ENCODE measurements at places on chromosomes 5 and 9.
A peak's percentile ranks its signal among the peaks of the same experiment; 100 is the strongest.

DNA sequence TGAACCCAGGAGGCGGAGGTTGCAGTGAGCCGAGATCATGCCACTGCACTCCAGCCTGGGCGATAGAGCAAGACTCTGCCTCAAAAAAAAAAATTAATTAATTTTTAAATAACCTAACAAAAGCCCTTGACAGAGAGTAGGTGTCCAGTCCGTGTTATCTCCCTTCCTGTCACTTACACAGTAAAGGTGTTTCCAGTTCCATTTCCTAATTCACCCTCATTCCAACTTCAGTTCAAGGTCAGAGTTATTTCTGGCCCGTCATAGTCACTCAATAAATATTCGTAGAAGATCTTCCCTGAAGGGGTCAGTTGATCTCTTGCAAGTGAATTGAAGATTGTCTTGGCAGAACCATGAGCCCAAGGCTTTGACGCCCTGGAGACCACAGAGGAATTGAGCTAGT is 16.4 kb upstream of the ERGIC1 start:
- DNase-seq: no peak

- peak; percentile 16 for DNase-seq
Measured at GRCh38 chr5:148297731-148298130, 14.5 kb upstream of the SPINK7 start.

- no peak for DNase-seq
Measured at GRCh38 chr5:137792303-137792702, 38.1 kb upstream of the HNRNPA0 start.

DNA sequence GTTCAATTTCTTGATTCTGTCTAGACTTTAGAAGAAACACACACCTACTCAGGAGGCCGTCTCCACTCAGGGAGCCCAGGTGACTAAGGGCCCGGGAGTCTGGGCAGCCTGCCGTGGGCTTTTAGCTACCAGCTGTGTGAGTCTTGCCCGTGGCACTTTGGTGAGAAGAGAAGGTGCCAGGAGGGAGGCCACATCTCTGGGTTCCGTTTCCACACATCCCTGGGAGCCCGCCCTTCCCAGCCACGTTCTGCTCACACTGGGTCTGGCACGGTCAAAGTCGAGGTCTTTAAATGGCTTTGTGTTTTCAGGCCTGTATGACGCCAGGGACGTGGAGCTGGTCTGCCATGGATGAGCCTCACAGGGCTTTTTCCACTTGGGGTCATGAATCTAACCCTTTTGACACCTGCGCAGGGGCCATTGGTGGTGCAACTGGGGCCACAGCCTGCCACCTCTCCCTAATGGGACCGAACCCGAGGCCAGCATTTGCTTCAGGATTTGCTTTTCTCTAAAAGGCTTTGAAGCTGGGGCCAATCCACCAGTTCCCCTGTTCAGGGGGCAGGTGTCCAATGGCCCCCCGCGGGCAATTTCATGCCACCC is 17.2 kb upstream of the FCN2 start:
- no peak for DNase-seq

GRCh38 chr9:114652776-114653555 is 4.6 kb downstream of the TEX53 start:
- DNase-seq: peak; percentile 23

- no peak for DNase-seq
Measured at GRCh38 chr9:10250219-10250618, 362.6 kb downstream of the PTPRD start.

- no peak for DNase-seq
Measured at GRCh38 chr9:135103931-135104639, 16.6 kb downstream of the OLFM1 start.

GRCh38 chr5:88401686-88402085 is 133.0 kb upstream of the TMEM161B start:
- DNase-seq: no peak

DNA sequence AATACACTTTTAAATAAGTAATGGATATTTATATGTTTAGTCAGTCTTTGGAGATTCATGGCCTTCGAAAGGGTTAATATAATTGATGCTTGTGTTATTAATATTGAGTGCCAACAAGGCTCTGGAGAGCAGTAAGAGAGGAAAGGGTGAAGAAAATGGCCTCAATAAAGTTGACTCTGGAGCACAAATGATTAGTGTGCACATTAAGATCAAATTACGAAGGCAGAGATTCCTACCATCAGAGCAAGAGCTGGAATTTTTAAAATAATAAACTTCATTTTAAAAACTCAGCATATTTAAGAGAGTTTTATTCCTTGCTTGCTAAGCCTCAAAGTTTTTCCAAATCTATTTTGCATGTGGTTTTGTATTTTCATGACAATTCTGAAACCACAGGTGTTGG is 14.8 kb downstream of the SLC44A1 start:
- no peak for DNase-seq

DNA sequence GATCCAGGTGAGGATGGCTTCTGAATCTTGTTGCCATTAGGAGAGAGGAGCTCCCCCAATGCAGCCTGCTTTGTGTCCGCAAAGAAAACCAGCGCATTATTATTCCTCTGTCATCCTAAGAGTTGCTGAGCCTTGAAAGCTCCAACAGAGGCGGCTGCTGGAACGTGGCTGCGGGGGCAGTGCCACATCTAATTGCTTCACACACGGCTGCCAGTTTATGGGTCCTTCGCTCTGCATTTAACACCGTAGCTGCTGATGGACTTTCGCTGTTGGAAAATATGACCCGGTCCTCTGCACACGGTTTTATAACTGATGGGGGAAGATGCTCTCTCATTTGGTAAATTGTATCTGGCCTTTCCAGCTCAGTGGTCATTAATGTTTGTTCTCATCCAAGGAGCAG is 38.0 kb downstream of the ZNF622 start:
- no peak for DNase-seq

GRCh38 chr9:257957-258356 is 43.3 kb downstream of the DOCK8 start:
- DNase-seq: no peak

DNA sequence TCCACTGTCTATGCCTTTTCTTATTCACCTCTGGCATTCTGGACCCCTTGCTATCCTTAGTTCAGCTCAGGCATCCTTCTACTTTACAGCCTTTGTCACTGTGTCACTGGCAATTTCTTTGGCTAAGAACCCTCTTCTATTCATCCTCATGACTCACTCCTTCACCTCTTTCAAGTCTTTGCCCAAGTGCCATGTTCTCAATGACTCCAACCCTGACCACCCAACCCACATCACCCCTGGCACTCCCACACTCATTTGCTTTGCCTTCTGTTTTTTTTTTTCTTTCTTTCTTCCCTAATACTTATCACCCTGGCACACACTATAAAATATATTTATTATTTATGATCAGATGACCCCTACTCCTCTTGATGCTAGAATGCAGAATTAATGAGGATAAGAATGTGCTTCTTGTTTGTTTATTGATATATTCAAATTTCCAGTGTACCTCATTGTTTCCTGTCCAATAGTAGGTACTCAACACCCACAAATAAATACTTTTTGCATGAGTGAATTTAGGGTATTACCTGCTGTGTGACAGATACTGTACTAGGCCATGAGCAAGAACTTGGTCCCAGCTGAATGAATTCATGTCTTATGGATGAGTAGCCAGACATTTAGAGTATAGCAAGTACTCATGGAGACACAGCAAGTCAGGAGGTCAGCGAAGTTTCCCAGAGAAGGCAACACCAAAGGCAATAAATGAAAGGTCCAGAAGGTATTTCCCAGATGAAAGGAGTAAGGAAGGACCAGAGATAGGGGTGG is 236.1 kb downstream of the PAPPA start:
- DNase-seq: peak; percentile 10

GRCh38 chr5:136424835-136425584 is 59.7 kb upstream of the TRPC7 start:
- peak; percentile 31 for DNase-seq

- peak; percentile 61 for DNase-seq
Measured at GRCh38 chr9:105444130-105444529, 3.7 kb upstream of the FSD1L start.

GRCh38 chr9:37936965-37937364 is 33.0 kb upstream of the SLC25A51 start:
- peak; percentile 56 for DNase-seq

GRCh38 chr5:96048763-96049162 is 87.1 kb upstream of the ELL2 start:
- no peak for DNase-seq

DNA sequence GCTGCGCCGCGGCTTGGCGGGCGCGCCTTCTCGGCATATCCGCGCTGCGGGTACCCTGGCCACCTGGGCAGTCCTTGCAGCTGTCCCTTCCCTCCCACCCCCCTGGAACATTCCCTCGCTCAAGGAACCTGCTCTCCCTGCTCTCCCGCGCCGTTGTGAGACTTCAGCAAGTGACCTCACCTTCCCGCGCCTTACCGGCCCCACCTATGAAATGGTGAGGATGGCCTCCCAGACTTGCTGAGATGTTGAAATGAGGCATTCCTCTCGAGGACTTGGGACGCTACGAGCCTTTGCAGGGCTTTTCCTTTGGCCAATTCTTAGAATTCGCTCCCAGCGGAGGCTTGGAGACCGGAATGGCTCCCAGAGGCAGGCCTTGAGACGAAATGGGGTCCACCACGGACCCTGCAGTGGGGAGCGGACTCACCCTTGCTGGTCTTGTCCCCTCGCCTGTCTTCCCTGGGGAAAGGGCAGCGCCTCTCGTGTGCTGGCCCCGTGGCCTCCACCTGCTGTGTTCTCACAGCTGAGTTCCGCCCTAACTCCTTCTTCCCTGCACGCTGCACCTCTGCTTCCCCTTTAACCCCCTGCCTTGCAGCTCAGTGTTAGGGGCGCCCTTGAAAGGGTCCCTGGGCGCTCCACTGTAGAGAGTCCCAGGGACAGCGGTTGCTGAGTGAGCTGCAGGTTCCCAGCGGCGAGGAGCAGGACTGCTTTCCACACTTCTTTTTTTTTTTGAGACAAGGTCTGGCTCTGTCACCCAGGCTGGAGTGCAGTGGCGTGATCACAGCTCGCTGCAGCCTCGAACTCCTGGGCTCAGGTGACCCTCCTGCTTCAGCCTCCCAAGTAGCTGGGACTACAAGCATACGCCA is 907 bp downstream of the HMCN2 start:
- no peak for DNase-seq

DNA sequence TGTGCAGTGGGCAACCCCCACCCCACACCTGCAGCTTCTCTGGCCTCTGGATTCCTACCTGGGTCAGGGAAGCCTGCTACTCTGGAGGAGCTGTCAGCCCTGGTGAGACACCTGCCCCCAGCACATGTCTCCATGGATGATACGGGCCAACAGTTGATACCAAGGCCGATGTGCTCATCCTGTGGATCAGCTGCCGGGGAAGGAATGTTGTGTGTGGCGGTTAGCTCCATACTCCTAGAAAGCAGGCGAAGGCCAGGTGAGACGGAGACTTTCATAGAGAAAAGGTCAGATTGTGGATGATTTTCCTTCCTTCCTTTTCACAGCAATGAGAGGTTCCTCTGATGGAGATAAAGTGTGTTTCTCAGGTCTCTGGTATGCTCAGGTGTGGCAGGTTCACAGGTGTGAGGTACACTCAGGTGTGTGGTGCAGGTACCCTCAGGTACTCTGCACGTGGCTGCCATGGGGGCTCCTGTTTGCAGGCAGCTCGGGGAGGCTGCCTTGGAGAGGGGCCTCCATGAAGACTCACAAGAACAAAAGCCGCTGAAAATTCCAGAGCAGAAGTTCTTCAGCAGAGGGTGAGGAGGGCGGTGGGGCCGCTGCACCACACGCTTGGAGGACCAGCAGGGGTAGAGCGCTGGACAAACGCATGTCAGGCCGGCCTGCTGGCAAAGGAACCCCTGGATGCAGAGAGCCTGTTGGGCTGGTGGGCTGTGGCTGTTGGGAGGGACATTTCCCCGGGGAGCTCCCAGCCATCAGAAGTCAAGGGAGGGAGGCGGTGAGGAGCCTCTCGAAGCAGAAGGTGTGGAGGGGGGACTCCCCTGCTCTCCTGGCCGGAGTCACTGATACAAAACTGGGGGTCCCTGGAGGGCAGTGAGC is 5.1 kb upstream of the AHRR start:
- DNase-seq: no peak

GRCh38 chr9:96883922-96884321 is 29.6 kb upstream of the ZNF782 start:
- no peak for DNase-seq

DNA sequence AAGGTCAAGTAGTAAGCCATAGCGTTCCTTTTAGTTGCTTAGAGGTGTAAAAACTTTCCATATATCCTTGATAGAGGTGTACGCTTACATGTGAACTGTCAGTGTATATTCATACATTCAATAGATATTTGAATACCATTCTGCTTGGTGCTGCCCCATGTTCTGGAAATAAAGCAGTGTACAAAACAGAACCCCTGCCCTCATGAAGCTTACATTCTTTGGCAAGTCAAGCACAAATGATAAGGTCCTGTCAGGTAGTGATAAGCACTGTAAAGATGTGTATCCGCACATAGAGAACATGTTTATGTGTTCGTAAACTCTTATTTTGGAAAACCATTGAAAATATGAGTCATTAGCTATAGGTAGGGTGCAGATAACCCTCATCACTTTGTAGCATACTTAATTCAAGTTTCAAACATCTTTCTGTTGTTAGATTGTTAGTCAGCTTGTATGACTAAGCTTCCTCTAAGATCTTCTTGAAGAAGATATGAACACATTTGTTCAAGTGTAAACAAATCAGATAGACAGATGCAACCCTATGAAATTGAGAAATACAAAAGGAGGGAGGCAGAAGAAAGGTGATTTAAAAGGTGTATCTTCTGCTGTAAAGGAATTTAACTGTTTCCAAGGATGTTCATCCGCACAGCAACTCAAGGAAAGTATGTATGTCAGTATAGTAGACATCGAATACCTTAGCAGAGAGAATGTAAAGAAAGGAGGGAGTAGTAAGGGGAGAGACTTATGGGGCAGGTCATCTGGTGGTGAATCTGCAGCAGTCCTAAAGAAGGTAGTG is 1.6 kb downstream of the GTF3C4 start:
- DNase-seq: peak; percentile 47

DNA sequence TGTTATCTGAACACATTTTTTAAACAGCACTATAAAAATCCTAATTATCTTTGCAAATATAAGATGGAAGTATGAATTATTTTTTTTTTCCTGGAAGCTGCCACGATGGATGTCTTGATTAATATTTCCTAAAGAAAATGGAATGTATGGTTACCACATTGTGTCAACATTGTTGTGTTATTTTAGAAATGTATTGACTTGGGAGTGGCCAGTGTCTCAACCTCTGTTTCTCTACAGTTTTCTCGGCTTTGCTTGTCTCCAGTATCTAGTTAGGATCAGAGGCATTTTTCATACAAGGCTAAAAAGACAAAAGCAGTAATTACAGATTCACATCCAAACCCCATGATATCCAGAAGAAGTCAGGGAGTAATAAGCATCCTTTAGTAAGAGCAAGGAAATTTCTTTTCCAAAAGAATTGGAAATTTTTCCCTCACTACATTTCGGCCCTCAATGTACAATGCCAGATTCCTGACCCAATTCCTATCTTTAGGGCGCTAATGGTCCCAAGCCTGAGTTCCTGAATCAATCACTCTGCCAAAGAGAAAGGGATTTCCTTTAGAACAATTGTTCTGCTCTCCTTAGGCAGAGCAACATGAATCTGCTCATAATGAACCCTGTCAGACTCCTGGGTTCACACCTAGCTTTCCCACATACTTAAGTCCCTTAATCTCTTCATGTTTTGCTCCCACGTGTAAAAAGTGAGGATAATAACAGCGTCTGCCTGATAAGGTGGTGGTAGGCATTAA is 111.7 kb downstream of the EDIL3 start:
- DNase-seq: no peak

GRCh38 chr5:145385276-145385675 is 449.9 kb downstream of the PRELID2 start:
- no peak for DNase-seq

GRCh38 chr5:180691046-180691445 is 41.6 kb upstream of the FLT4 start:
- no peak for DNase-seq

- DNase-seq: peak; percentile 20
Measured at GRCh38 chr5:149886692-149887470, 57.7 kb downstream of the PDE6A start.

GRCh38 chr9:34675048-34675714 is 12.7 kb upstream of the CCL27 start:
- peak; percentile 47 for DNase-seq
